Fibroblast of upper back skin (primary cell): ENCODE measurements at places on chromosomes 16 and 17.

- peak; percentile 6 for DNase-seq
These were observed 8.9 kb upstream of the HOXB2 start for GRCh38 chr17:48553826-48554225.

GRCh38 chr16:89024546-89025060 is 47.6 kb upstream of the CBFA2T3 start:
- no peak for DNase-seq

DNA sequence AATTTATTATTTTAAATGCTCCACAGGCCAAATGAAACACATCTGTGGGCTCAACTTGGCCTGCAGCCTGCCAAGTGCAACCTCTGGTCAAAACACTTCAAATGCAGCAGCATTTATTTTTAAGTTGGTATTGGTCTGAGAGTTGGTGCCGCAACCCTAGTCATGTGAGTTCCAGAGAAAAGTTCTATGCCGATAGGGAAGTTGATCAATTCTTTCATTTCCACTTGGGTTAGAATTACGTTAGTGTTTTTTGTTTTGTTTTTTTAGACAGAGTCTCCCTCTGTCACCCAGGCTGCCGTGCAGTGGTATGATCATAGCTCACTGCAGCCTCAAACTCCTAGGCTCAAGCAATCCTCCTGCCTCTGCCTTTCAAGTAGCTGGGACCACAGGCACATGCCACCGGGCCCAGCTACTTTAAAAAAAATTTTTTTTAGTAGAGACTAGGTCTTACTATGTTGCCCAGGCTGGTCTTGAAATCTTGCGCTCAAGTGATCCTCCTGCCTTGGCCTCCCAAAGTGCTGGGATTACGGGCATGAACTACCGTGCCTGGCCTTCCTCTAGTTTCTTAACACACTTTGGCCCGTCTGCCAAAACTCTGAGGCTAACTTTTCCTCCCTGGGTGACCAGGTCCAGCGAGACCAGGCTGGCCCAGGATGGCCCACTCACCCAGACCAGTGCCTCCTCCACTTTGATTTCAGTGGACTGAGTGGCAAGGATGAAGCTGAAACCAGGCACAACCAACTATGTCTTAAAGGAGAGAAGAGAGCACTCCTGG is 221.1 kb downstream of the MRTFB start:
- DNase-seq = no peak

DNA sequence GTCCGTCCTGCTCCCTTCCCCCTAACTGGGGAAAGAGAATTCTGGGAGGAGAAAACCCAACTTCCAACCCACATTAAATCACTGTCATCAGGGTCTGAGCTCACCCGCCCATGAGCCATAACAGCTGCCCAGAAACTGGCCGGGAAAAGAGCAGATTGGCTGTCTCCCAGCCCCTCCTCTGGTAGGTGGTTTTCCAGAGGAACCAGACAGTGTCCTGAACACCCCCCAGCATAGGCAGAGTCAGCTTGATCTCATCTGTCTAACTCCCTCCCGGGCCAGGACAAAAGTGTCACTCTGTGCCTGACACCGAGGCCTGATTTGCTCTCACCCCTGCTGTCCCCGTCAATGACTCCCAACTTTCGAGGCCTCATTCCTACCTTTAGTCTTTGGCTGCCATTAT is 197.0 kb downstream of the AXIN2 start:
- DNase-seq = no peak

GRCh38 chr17:58189436-58190146 is 2.9 kb upstream of the EPX start:
- peak; percentile 88 for DNase-seq

- DNase-seq = no peak
These were observed 39.8 kb upstream of the TOM1L1 start for GRCh38 chr17:54860617-54861470.

GRCh38 chr16:68233835-68234187 is 2.1 kb downstream of the ESRP2 start:
- no peak for DNase-seq

GRCh38 chr16:3328643-3329042 is 23.3 kb downstream of the ZNF75A start:
- DNase-seq = no peak

DNA sequence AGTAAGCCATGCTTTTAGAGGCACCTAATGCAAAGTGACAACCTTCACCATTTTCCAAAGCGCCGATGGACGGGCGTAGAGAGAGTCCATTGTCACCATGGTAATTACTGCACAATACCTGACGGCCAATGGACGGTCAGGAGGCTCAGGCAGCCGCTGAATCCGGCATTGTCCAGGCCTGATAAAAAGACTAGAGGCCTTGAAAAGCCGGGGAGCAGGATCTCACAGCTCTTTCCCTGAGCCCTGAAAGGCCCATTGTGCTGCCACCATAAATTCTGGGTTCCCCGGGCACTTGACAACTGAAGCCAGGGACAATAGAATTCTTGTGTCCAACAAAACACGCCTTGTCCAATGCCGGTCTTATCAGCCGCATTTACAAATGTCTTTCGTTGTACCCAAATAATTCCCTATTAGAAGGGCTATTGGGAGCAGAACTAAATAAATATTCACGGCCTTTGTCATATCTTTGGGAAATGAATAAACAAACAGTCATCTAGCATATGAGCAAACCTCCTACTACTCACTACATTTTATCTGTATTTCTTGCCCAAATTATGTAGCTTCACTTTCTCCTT is 62.4 kb downstream of the CDH11 start:
- DNase-seq = no peak

- DNase-seq = peak; percentile 87
These were observed at the start of gene MRPL58 for GRCh38 chr17:75012346-75013091. Gene MRPL58 (plus strand): TSS chr17:75012670. CDS start chr17:75012687, 17 bp downstream.

DNA sequence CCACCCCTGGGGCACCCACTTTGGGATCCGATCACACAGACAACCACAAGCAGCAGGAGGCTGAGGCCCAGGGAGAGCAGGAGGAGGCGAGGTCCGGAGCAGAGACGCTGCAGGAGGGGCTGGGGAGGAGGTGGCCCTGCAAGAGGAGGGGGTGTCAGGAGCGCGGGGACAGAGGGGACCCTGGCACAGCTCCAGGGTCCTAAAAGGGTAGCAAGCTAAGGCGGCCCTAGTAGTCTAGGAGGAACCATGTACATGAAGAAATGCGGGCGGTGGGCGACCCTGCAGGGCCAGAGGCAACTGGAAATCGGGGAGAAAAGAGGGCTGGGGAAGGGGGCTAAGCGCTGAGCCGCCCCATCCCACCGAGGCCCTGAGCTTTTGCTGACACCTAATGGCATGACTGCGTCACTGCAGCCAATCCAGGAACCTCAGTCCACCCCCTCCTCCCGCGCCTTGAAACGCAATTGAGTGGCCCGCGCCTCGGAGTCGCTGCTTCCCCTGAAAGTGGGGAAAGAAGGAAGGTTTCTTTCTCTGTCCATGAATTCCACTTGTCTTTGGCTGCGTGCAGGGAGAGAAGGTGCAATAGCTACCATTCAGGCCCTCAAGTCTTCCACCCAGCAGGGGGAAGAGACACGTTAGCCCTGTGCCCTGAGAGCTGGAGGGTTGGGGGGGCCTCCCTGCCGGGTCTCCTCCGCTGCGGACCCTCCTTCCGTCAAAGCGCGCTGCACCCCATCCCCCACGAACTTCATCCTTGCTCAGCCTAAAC is 1.8 kb downstream of the ASGR1 start:
- peak; percentile 65 for DNase-seq

GRCh38 chr17:37317867-37318266 is 57.9 kb upstream of the C17orf78 start:
- no peak for DNase-seq

DNA sequence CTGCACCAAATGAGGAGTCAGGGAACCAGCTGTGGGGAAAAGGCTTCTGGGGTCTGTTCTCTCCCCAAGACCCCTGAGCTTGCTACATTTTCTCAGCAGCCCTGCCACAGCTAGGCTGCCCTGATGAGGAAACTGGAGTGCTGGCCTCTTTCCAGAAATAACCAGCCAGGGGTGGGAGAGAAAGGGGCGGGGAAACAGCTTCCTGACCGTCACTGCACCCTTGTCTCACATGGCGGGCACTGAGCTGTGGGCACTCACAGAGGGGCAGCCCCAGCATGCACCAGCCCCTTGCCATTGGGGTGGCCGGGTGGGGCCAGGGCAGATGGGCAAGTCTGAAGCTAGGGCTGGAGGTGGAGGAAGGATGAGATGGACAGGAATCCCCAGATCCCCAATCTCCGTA is 2.9 kb downstream of the SRL start:
- no peak for DNase-seq

DNA sequence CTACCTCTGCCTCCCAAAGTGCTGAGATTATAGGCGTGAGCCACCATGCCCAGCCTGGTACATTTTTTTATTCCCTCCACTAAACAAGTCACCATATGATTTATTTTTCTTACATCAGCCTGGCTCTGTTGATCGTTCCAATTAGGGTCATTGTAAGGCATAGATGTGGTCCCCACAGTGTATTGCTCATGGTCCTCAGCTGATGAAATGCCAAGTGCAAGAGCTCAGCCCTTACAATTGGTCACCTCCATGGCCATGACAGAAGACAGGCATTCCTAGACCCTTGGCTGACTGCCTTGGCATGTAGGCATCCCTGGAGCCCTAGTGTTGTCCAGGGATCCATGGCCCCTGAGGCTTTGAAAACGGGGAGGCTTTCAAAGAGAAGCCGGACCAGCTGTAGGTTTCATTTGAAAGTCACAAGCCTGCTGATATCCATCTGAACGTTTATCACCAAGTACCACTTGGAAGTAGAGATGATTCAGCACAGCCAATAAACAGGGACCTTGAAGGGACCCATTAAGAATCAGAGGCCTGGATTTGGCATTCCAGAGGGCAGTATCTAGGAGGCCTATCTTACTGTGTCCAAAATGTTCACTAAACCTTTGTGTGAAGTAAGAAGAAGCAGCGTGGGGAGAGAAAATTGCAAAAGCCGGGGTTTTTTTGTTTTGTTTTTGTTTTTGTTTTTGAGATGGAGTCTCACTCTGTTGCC is 20.6 kb upstream of the PRKCA start:
- peak; percentile 12 for DNase-seq

- peak; percentile 68 for DNase-seq
These were observed 688 bp downstream of the CRK start for GRCh38 chr17:1455291-1455796.

DNA sequence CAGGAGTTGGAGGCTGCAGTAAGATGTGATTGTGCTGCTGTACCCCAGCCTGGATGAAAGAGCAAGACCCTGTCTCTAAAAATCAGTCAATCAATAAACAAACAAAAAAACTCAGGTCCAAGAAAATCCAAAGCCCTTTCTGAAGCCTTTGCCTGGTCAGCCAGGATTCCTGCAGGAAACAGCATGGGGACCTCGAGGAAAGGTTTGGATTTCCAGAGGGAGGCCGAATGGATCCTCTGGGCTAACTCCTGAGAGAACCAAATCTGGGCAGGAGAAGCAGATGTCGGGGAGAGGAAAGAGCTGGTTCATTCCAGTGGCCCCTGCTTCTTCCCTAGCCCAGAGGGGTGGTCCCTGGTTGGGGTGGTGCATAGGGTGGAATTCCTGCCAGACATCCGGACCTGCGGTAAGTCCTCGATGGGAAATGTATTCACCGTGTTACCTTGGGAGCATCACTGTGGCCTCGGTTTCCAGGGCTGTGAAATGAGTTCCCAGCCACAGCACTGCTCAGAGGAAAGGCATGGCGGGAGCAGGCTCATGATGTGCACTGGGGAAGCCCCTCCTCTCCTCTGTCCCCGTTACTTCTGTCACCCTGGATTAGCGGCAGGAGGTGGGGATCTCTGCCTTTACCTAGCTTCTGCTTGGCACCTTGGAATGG is 75.1 kb downstream of the CYLD start:
- DNase-seq = no peak

DNA sequence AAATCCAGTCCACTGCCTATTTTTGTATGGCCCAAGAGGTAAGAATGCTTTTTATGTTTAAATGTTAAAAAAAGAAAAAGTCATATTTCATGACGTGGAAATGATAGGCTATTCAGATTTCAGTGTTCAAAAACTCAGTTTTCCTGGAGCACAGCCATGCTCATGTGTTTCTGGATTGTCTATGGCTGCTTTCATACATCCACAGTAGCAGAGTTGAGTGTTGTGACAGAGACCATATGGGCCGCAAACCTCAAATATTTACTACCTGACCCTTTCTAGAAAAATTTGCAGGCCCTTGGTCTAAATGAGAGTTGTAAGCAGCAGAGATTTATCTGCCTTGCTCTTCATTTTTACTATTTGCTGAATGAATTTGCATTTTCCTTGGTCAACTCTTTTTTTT is 264.1 kb downstream of the CBLN1 start:
- peak; percentile 24 for DNase-seq

DNA sequence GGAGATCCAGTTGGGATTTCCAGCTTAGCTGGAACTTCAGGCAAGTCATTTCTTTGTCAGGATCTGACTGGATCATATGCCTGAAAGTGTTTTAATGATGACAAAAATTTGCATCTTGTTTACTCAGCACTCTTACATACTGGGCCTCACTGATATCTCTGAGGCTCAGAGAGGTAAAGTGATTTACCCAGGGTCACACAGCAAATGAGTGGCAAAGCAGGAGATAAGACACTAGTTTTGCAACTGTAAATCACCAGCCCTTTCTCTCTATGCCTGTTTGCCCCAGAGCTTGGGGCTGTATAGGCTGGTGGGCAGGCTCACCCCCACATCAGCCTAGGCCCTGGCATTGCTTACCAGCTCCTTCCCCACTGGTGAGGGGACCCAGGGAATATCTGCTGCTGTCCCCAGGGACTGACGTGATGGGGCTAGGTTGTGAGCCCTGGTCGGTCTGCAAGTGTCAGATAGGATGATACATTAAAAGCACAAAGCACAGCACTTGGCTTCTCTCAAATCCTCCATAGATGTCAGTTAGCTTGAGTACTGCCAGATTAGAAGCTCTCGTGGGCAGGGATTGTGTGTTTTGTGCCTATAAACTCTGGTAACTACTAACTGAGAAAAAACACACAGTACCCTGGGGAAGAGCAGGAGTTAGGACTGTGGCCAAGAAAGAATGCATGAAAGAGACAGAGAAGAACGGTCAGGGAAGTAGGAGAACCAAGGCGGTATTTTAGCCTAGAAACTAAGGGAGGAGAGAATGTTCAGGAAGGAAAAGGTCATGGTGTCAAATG is 165.4 kb downstream of the COPRS start:
- DNase-seq = peak; percentile 23

DNA sequence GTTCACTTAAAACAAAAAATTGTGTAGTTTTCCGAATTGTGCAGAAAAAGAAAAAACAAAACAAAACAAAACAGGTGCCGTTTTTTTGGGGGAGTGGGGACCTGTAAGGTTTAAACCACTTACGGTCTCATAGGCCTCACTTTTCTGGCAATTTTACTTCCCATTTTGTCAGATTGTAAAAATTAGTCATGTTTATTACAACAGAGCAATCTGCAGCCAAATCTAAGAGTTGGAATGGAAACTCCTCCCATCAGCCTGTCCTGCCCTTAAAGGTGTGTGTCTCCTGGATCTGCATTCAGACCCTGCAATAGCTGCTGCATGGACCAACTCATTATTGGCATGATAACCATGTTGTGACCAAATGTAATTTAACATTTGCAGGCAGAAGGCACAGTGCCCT is 8.2 kb upstream of the SALL1 start:
- no peak for DNase-seq
